ENCODE measurements at places on chromosomes 13 and 19. TPM values are rescaled to one million over a fixed set of nuclear protein-coding genes. Genes with fewer than 3 reads are reported as not detected.

Gene SHISA7
- not detected for total RNA-seq

Gene FPR2
- not detected for total RNA-seq

Gene C13orf42
- not detected for total RNA-seq

GRCh38 chr19:49811328-49811727 lies 1.8 kb downstream of the FUZ start:
- DNase-seq = no peak

GRCh38 chr13:21324803-21325202 lies 134.3 kb downstream of the ZDHHC20 start:
- DNase-seq = no peak

Gene KASH5
- total RNA-seq = 2.3 TPM

Gene PAF1
- 41.6 TPM for total RNA-seq

DNA sequence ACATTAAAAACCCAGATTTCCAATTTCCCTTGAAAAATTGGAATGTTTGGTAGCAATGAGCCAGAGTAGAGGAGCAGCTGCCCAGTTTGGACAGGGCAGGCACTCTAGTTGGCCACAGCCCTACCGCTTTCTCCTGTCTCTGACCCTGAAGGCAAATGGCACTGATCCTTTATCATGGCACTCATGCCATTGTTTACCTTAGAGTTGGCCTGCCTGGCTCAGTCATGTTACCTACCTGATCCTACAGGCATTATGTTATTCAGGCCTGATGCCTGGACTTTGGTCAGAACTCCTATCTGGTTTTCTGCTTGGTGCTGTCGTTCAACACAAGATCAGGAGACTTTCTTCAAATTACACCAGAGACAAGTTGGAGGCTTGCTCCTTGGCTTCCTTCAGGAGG lies 24.9 kb upstream of the TDRD3 start:
- no peak for DNase-seq
